ENCODE measurements at places on chromosomes 5 and 9.

GRCh38 chr9:116928289-116928688 lies 241.2 kb downstream of the TRIM32 start:
- no peak for DNase-seq

GRCh38 chr9:98916660-98917059 lies 27.0 kb upstream of the COL15A1 start:
- no peak for DNase-seq

- DNase-seq = no peak
Measured at GRCh38 chr9:88179062-88179521, 40.8 kb upstream of the SPATA31C2 start.

DNA sequence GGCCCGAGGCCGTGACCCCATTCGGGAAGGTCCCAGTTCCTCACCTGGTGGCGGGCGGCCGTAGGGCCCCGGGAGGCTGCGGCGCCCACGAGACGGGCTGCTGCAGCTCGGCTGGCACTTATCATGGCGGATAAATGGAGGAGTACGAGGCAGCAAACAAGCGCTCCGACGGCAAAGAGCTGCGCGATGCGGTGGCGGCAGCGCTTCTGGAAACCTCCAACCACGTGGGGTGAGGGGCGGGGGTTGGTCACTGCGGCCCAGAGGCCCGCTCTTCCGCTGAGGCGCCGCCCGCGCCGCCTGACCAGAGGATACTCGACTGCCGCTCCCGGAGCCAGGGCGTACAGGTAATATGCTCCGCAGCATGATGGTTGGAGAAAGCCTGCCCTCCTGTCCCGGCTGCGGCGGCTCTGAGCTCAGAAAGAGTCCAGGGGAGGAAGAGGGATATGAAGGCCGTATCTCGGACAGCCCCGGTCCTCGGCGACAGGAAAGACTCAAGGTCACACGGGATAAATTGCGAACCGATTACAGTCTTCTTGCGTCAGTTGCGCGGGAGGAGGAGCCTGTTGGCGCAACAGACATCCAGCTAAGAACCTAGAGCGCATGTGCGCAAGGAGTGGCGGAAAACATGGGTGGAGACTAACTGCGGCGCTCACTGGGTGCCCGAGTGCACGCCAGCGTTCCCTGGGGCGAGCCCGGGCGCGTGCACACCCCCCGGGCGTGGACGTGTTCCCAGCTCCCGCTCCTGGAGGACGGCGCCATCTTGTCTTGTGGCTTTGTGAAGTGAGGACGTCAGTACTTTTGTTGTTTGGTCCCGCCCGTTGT lies at the start of gene HSPA9:
HSPA9 (minus strand) TSS at position 208 of the 822 bp plus-strand sequence; CDS start at position 125, 83 bp downstream.
- DNase-seq = peak; percentile 98

DNA sequence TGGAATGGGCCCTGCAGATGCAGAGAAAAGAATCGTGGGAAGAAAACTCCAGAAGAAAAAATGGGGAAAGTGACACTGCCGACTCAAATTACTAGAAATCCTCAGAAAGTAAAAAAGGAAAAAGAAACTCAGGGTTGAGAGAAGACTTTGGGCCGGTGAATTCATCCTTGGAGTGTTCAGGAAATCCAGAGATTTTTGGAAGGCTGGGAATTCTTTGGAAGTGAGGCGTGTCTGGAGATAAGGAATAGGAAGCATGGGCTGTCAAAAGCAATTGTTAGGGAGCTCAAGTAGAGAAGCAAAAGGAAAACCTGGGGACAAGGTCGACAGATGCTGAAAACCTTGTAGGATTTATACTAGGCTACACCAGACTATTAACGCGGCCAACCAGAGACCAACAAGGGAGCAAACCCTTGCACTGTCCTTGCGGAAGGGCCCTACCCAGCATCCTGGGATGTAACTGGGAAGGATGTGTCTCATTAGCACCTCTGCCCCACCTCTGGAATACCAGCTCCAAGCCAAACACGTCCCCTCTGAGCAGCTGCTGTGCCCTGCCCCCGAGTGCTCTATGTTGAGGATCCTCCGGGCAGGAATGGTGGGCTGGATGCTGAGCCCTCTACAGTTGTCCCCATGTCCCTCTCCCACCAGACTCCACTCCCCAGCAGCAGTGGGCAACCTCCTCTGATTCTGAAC lies 11.6 kb downstream of the DAB2IP start:
- no peak for DNase-seq

DNA sequence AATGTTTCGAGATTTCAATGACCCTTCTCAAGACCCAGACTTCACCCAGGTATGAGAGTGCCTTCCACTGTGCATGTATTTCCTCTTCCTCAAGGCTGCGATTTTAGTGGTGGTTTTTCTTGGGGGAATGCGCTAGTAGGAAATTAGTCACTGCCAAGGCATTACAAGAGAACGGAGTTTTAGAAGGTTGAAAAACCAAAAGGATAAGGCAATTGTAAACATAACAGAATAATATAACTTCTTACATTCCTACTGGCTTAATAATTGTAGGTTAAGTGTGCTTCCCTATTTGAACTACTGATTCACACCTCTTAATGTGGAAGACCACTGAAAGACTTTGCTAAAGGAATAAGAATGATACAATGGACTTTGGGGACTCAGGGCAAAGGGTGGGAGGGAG lies 38.9 kb downstream of the ACO1 start:
- no peak for DNase-seq

DNA sequence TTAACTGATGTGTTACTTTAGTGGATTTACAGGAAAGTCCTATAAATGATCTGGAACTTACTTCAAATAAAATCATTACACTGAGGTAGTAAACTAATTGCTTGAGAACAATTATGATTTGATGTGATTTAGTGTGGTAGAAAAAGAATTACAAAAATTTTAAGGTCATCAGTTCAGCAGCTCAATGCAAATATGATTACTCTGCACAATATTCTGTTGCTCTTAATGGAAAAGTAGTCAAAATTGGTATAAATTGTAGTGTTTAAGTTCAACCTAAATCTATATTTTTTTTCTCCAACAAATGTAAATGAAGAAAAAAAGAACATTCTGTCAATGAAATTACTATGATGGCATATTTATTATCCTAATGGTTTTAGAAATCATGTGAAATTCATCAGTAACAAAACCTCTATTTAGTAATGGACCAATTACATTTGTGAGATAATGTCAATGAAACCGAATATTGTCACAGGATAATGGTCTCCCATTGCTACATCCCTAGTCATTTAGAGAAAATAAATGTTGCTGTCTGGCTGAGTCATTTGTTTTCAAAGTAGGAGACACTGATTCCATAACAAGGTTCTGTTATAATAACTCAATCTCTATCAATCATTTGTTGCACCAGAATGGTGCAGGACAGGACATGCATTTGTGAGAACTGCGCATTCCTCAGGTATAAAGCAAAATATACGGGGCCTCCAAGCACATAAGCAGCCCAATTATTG lies 177.1 kb downstream of the NFIB start:
- no peak for DNase-seq

GRCh38 chr5:22835686-22836085 lies 17.5 kb downstream of the CDH12 start:
- no peak for DNase-seq

DNA sequence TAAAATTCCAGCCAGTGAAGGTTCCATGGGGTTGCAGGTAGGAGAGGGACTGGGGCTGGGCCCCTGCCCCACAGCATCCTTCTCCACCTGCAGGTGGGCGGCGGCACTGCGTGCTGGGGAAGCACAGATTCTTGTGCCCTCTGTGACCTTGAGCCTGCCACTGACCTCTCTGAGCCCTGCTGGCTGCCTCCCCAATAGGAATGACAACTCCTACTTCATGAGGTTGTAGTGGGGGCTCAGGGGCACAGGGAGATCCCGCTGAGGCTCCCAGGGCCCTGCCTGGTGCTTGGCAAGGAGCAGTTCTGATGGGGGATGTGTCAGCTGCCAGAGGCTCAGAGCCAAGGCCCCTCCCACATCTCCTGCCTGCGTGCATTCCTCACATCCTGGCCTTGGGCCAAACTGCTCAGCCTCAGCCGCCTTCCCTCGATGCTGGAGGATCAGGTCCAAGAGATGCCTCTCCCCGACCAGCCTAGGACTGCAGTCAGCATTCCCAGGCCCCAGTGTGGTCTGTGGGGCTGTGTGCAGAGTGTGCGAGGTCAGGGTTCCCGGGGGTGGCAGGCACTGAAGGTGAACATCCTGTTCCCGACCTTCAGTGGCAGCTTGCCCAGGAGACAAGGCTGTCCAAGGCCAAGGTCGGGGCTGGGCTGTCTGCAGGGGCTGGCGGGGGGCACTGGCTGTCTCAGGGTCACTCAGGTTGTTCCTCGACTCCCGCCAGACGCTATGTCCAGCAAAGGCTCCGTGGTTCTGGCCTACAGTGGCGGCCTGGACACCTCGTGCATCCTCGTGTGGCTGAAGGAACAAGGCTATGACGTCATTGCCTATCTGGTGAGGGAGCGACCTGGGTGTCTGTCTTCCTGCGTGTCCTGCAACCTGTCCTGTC lies 7.0 kb downstream of the ASS1 start:
- peak; percentile 84 for DNase-seq

GRCh38 chr5:143244000-143244736 lies 159.3 kb downstream of the NR3C1 start:
- DNase-seq = no peak

DNA sequence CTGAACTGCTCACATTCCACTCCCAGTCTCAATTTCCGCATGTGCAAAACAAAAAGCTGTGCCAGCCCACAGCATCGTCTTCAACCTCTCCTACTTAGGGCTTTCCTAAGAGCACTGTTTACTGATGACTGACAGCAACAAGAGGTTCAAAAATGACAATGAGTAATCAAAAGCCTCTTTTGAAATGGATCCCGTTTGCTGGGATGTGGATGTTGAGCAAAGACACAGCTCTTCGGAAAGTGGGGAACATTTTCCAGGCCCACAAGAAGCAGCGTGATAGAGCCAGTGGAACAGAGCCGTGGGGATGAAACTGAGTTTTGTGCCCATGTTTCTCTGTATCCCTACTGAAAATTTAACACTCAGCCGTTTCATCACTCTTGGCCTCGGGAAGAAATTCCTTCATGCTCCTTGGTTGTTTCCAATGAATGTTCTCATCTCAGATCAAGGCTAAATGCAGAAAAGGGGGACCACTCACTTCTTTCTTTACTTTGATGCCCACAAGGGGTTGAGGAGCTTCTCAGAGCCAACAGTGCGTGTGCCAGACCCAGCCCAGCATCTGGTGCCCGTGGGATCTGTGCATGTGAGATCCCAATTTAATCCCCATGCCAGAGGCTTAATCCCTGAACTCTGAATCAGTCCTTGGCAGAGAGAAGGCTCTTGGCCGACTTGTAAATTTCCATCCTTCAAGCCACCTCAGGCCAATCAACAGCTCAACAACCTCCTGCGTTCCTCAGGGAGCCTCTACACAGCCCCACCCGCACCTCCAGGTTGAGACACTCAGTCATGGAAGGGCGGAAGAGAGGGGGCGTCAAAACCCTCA lies 230.2 kb upstream of the DAPK1 start:
- no peak for DNase-seq

DNA sequence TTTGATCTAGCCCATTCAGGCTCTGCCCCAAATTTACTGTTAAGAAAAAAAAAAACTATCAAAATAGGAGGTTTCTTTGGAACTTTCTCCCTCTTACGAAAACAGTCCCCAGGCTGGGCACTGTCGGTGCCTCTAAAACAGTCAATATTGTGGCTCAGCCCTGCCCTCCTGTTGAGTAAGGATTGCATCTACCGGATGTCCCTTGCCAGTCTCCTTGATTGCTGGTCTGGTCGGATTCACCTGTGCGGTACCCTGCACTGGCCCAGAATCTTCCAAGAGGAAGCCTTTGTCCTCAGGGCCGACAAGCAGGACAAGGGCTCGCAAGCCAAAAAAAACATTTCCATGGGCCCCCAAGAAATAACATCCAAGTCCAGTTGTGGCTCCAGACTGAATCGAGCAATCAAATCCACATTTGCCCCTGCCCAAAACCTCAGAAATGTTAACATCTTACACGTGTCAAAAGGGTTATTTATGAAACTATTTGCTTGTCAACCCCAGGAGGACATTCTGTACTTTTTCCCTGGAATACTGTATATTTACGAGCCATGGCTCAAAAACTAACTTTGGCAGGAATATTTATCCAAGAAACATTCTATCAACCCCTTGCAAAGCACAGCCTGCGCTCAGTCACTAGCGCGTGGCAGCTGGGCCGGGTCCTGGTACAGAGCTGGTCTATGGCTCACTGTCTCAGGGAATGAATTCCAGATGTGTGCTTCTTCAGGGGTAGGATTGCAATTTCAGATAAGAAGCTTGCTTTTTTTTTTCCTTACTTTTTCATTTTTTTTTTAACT lies 129.2 kb upstream of the ADRA1B start:
- peak; percentile 34 for DNase-seq

DNA sequence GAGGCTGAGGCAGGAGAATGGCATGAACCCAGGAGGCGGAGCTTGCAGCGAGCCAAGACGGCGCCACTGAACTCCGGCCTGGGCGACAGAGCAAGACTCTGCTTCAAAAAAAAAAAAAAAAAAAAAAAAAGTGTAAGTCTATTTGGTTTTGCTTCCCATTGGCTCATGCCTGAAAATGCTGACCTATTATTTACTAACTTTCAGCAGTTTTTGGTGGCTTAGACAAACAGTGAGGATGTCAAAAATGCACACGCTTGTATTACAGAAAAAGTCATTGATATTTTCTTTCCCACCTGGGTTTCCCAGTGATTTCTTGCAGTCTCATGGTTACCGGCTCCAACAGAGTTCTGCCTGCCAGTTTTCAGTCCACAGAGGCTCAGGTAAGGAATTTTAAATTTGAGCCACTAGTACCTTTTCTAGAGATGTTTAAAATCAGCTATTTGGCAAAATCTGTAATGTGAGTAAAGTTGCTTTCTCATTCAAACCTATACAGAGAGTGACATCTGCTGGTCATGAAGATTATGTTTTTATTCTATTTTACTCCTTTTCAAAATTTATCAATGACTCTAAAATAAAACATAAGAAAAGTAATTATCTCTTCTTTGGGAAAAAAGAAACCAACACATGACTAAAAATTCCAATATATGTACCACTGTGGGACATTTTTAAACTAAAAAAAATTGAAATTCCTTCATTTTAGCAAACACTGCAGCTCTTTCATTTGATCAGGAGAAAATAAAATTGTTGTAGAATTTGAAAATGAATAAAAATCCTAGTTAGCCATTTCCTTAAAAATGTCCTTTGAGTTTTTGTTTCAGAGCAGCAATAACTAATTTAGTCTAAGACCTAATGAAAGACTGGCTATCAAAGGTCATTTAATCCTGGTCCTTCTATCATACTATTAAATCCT lies 8.8 kb downstream of the FAM200C start:
- no peak for DNase-seq

GRCh38 chr9:130333041-130333711 lies 67.6 kb downstream of the HMCN2 start:
- no peak for DNase-seq

- DNase-seq = no peak
Measured at GRCh38 chr5:175354964-175355363, 89.0 kb downstream of the DRD1 start.

GRCh38 chr5:33260098-33260497 lies 180.7 kb upstream of the TARS1 start:
- no peak for DNase-seq

- DNase-seq = no peak
Measured at GRCh38 chr5:91058575-91058974, 324.5 kb downstream of the ARRDC3 start.

- DNase-seq = no peak
Measured at GRCh38 chr9:126465977-126466376, 139.3 kb downstream of the MVB12B start.

- no peak for DNase-seq
Measured at GRCh38 chr9:93536167-93536566, 40.2 kb upstream of the PHF2 start.

GRCh38 chr5:30607301-30607894 lies 586.1 kb upstream of the CDH6 start:
- DNase-seq = no peak
